ENCODE measurements at places on chromosomes 11 and 22.

DNA sequence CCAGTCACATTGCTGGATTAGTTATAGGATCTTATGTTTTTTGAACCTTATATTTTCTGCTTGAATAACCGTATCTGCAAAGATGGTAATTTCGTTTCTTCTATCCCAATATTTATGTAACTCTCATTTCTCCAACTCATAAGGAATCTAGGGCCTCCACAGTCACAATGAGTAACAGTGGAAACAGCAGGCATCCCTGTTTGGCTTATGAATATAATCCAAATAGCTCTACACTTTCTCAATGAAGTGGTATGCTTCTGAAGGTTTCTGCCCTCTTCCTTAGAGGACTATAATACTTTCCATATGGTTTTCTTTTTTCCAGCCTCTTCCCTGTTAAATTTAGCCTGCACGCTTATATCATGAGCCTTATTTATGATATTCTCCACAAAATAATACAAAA is 16.5 kb downstream of the ATP6V1E1 start:
- no peak for DNase-seq

GRCh38 chr22:38202437-38203089 is 769 bp downstream of the MAFF start:
- DNase-seq = peak; percentile 55

DNA sequence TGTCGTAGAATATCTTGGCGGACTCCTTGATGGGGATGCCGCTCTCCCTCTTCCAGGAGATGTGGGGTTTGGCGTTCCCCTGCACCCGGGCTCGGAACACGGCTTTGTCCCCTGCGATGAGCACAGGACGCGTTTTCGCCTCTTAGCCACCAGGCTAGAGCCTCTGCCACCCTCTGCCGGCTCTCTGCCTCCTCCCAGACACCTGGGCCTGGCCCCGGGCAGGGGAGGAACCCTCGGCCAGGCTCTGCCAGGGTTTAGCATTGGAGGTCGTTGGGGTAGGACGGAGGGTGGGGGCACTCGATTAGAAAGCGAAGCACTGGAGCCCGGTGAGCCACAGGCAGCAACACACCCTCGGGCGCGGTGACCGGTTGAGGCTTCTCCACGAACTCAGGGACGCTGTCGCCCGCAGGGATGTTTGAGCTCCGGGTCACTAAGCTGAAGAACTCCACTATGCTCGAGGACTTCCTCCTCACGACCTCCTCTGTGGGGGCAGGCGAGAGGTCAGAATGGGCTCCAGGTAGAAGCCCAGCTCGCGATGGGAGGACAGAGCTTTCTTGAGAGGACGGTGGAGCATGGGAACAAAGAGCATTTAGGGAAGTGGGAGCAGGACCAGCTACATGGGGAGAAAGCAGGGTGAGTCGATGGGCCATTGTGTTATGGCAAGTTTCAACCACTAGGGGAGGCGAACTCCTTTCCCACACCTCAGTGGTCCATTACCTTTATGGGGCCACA is 4.3 kb downstream of the IGSF22 start:
- DNase-seq = peak; percentile 45

- no peak for DNase-seq
Measured at GRCh38 chr11:9072626-9073176, 18.7 kb downstream of the SCUBE2 start.

- DNase-seq = no peak
Measured at GRCh38 chr22:40436505-40437431, 66.4 kb downstream of the SGSM3 start.

GRCh38 chr11:68855205-68855981 is 13.7 kb upstream of the CPT1A start:
- peak; percentile 31 for DNase-seq

- DNase-seq = no peak
Measured at GRCh38 chr11:6623391-6624363, 4.5 kb upstream of the TPP1 start.

DNA sequence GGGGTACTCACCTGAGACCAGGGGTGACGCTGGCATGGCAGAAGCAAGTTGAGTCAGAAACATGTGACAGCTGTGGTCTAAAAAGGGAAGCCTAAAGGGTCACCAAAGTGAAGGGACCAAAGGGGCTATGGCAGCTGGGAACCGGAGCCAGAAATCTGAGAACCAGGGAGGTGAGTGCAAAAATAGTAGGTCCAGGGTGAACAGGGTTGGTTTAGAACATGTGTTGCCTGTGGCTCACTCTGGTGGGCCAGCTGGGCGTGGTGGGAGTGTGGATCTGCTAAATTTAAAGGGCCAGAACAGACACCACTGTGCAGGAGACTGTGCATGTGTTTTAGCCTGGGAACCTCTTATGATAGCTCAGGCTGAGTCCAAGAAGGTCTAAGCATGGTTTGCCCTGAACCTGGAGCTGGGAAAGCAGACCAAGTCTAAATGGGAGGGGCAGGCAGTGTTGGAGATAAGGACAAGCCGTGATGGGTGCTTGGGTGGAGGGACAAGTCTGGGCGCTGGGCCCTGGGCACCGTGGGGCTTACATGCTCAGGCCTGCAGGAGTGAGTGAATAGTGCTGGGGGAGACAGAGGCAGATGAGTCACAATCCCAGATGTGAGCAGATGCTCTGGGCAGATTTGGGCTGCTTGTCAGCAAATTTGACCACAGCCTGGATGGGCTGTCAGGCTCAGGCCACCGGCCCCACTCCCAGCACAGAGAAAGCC is 41.4 kb upstream of the ZBED5 start:
- DNase-seq = no peak

DNA sequence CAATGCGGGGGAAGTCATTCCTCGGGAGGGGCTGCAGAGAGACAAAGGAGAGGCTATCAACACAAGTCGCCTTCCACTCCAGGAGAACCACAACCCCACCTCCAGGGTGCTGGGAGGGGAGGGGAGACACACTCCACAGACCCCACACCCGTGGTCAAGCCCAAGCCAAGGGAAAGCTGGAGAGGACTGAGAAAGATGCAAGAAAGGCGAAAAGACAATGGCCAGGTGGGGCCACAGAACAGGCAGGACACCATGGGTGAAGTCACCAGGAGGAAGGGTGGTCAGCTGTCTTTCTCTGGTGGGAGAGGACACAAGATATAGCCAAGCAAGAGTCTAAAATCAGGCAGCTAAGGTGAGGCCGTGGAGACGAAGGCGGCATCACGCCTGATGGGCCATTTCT is 16.0 kb downstream of the HDHD5 start:
- DNase-seq = no peak

DNA sequence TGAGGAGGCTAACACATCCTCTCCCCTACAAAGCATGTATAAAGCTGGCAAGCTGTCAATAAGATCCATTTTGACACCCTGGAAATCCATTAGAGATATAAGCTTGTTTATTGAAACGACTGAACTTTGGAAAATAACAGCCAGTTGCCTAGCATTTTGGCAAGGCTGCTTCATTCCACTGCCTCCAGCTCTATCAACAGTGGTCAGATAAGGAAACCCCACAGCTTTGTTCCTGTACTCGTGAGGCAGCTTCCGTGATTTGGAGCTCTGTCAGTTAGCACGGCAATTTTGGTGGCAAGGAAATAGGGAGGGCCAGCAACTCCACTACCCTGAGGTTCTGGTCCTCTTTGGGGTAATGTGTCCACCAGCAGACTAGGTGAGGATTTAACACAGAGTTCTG is 2.0 kb upstream of the OR51S1 start:
- no peak for DNase-seq

DNA sequence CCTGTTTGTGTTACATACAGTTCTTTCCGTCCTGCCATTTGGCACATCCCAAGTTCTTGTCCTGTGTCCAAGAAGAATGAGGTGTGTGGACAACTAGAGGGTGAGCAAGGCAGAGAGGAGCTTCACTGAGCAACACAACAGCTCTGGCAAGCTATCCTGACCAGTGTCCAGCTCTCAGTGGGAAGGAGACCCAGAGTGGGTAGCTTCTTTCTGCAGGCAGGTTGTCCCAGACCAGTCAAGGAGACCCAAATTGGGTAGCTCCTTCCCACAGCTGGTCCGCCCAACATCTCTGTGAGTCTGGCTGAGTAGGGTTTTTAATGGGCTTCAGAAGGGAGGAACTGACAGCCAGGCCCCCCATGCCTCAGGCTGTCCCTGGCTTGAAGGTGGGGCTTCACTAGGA is 35.2 kb upstream of the EXPH5 start:
- no peak for DNase-seq

DNA sequence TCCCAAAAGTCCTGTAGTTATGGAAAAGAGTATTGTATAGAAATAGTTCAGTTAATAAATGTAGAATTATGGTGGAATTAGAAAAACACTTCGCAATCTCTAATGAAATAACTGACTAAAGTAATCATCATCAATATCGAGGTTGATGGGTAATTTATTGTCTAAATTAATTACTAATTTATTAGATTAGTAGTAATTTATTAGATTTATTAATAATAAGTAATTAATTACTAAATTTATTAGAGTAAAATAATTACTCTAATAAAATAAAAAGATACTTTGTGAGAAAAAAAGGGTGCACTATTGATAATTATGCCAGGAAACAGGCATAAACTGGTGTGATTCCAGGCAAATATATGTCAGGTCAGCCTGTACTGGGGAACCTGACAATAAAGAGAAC is 455.6 kb downstream of the AASDHPPT start:
- DNase-seq = no peak

- no peak for DNase-seq
Measured at GRCh38 chr11:117126223-117126965, 17.7 kb upstream of the PAFAH1B2 start.

DNA sequence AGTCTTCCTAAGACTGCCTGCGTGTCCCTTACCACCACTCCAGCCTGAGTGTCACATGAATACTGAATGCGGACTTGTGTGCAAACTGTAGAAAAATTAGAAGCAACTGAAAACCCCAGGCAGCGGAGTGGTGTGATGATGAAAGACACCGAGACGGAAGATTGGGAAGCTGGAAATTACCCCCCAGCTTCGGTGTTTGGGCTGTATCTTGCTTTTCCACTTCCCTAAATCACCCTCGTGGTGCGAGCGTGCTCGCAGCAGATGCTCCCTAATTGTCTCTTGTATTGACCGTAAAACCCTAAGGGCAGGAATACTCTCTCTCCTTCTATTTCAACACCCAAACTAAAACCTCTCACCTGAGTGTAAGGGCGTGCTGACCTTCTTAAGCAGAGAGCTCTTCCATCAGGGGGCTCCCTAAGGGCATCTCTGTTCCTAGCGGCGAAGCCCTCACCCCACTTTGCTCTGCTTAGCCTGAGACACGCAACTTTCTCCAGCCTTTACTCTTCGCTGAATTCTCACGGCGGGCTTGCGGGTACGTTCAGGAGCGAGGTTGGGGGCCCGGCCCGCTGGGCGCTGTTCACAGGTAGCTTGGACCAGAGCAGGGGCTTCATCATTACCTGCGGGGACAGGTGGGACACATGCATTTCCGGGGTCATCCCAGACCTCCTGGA is 62.4 kb downstream of the CRYBB2 start:
- no peak for DNase-seq

- DNase-seq = no peak
Measured at GRCh38 chr22:46584081-46584921, 35.9 kb upstream of the GRAMD4 start.

- no peak for DNase-seq
Measured at GRCh38 chr11:7668911-7669310, 4.4 kb downstream of the CYB5R2 start.

DNA sequence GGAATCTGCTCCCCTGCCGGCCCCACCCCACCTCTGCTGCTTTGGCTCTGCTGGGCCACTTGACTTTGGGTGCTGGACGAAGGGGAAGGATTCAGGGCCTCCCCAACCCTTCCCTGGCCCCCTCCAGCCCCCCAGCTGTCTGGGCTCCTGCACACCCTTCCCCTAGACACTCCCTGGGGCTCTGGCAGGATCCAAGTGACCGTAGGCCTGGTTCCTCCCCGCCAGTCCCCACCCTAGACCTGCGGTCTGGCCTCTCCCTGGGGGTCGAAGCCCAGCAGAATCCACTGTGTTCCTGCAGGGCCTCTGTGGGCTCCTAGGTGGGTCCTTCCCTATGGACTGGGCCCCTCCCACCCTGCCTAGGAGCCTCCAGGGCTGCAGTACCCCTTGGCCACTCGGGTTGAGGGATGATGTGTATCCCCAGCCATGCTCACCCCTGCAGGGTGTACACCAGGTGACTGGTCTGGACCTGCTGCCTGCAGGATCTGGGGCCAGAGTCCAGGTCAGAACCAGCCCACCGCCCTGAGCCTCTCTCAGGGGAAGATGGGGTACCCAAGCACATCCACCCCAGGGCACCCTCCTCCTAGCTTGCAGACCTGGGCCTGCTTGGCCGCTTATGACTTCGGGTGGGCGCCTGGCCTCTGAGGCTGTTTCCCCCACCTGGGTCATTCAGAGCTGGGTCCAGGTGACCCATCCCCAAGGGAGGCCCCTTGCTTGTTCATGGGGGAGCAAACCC is 5.6 kb downstream of the PIM3 start:
- DNase-seq = peak; percentile 3

- no peak for DNase-seq
Measured at GRCh38 chr22:45304971-45305370, 4.8 kb upstream of the FAM118A start.

GRCh38 chr22:43996981-43997265 is 27.2 kb upstream of the PARVB start:
- no peak for DNase-seq

DNA sequence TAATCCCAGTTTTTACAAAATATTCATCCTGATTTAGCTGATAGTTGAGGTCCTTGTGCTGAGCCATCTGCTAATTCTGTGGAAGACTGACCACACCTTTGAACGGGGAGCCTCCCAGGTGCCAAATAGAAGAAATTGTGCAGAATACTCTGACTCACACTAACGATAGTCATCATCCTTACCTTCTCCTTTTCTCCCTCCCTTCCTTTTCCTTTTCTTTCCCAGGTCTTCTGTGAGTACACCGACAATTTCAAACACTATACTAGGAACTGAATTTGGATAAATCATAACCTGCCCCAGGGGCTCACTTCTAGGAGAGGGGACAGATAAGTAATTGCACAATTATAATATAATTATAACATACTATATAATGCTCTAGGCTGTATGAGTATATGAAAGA is 73.1 kb upstream of the CTSC start:
- DNase-seq = no peak

GRCh38 chr11:1230456-1231395 is 7.9 kb downstream of the MUC5B start:
- no peak for DNase-seq

GRCh38 chr11:4453118-4453517 is 4.0 kb downstream of the OR52K2 start:
- no peak for DNase-seq

GRCh38 chr11:78830277-78830819 is 255.7 kb upstream of the NARS2 start:
- no peak for DNase-seq

DNA sequence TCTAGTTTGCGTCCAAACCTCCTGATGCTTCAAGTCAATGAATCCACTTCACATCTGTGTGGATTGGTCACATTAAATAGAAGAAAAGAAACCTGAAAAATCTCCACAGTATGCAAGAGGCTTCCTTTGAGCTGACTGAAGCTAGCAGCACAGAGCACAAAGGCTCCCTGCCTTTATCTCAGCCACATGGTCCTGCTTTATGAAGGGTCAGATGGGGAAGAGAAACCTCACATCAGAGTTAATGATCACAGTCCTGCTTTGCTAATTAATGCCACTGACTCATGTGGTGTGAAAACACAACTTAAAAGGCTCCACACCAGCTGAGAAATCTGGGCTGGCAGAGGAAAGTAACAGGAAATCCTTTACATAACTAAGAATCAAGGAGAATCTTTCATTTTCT is 1291.0 kb downstream of the LRRC4C start:
- DNase-seq = no peak
